Smooth muscle cell of the umbilical artery (primary cell): ENCODE measurements at places on chromosomes 6 and 20. TPM values are rescaled to one million over a fixed set of nuclear protein-coding genes. Genes with fewer than 3 reads are reported as not detected.

Gene ID4
- 2.4 and 2.6 TPM in 2 replicates for total RNA-seq

Gene RAB32
- total RNA-seq: 81.6 and 153 TPM in 2 replicates

Gene LBP
- not detected in 2 replicates for total RNA-seq

Gene CABLES2
- 2.4 TPM in 2 replicates for total RNA-seq

Gene SLC22A1
- 0.89 and 1.4 TPM in 2 replicates for total RNA-seq

Gene MYMX
- not detected in 2 replicates for total RNA-seq

Gene BTN1A1
- total RNA-seq: not detected in 2 replicates

Gene NKX2-4
- total RNA-seq: not detected in 2 replicates

Gene CRISP3
- not detected in 2 replicates for total RNA-seq

Gene IMPG1
- not detected in 2 replicates for total RNA-seq

Gene ADGRF5
- total RNA-seq: under 0.01 and 0.09 TPM in 2 replicates

Gene UNC5CL
- under 0.01 TPM in 1 of 2 replicates, not detected in the other for total RNA-seq

Gene OR5V1
- not detected in 2 replicates for total RNA-seq

Gene MYCT1
- 0.46 and 0.59 TPM in 2 replicates for total RNA-seq

Gene GRM1
- total RNA-seq: not detected in 2 replicates

Gene F13A1
- not detected in 2 replicates for total RNA-seq

Gene SYCP2
- total RNA-seq: 0.32 and 1.2 TPM in 2 replicates

Gene SLC2A4RG
- 14.3 and 24.8 TPM in 2 replicates for total RNA-seq

Gene PMEPA1
- 9.0 and 20.5 TPM in 2 replicates for total RNA-seq

Gene CDSN
- total RNA-seq: not detected in 2 replicates

Gene KIZ
- total RNA-seq: 13.7 and 20.5 TPM in 2 replicates

Gene MTHFD1L
- 49.6 and 72.3 TPM in 2 replicates for total RNA-seq

Gene MED23
- 38.5 and 38.9 TPM in 2 replicates for total RNA-seq

Gene CTCFL
- not detected in 2 replicates for total RNA-seq

Gene FLRT3
- total RNA-seq: 5.8 and 24.3 TPM in 2 replicates

Gene XKR7
- under 0.01 TPM in 1 of 2 replicates, not detected in the other for total RNA-seq

Gene SCAF8
- total RNA-seq: 22.9 and 36.5 TPM in 2 replicates

Gene PRDM1
- total RNA-seq: 3.7 and 8.0 TPM in 2 replicates

Gene HFE
- total RNA-seq: 16.3 and 24.6 TPM in 2 replicates

Gene NMBR
- total RNA-seq: not detected in 2 replicates

Gene GNL1
- total RNA-seq: 40.1 and 48.8 TPM in 2 replicates

Gene RIPPLY2
- not detected in 2 replicates for total RNA-seq

Gene STX11
- 0.59 and 1.2 TPM in 2 replicates for total RNA-seq

Gene RNF182
- 0.30 and 1.8 TPM in 2 replicates for total RNA-seq

Gene ANKRD66
- not detected in 2 replicates for total RNA-seq

Gene TOX2
- 2.1 and 2.2 TPM in 2 replicates for total RNA-seq

Gene SYNGAP1
- total RNA-seq: 3.9 and 10.1 TPM in 2 replicates

Gene SYTL3
- 0.89 and 1.7 TPM in 2 replicates for total RNA-seq

Gene PCSK2
- total RNA-seq: not detected in 2 replicates

Gene TSBP1
- not detected in 2 replicates for total RNA-seq

Gene TRIM31
- total RNA-seq: not detected in 2 replicates

Gene KCNK5
- not detected in 2 replicates for total RNA-seq

Gene SEL1L2
- total RNA-seq: 0.89 TPM in 1 of 2 replicates, not detected in the other

Gene OLIG3
- not detected in 2 replicates for total RNA-seq

Gene TPMT
- total RNA-seq: 11.3 and 24.0 TPM in 2 replicates

Gene OPN5
- not detected in 2 replicates for total RNA-seq

Gene HLA-DRB1
- total RNA-seq: not detected in 2 replicates

Gene MAS1
- under 0.01 TPM in 1 of 2 replicates, not detected in the other for total RNA-seq

Gene DDO
- under 0.01 and 0.23 TPM in 2 replicates for total RNA-seq

Gene NDUFAF5
- 12.2 and 12.5 TPM in 2 replicates for total RNA-seq

Gene NEURL2
- 3.3 and 7.1 TPM in 2 replicates for total RNA-seq

Gene TMC2
- total RNA-seq: not detected in 2 replicates

Gene UBD
- total RNA-seq: 0.30 TPM in 1 of 2 replicates, not detected in the other

Gene NKX2-2
- not detected in 2 replicates for total RNA-seq

Gene SLC17A1
- total RNA-seq: not detected in 2 replicates

Gene MUC21
- total RNA-seq: not detected in 2 replicates

Gene JARID2
- total RNA-seq: 5.0 and 7.3 TPM in 2 replicates

Gene HLA-DQA2
- total RNA-seq: not detected in 2 replicates

Gene PGC
- not detected in 2 replicates for total RNA-seq
